ENCODE measurements at places on chromosomes 12 and 14. TPM values are rescaled to one million over a fixed set of nuclear protein-coding genes. Genes with fewer than 3 reads are reported as not detected.

GRCh38 chr12:52200781-52201450 lies 9.1 kb upstream of the KRT80 start:
- no peak for DNase-seq

- DNase-seq: no peak
Measured at GRCh38 chr14:34220921-34221320, 241.1 kb downstream of the SPTSSA start.

The C1QL4 gene
- not detected for polyA plus RNA-seq

- DNase-seq: no peak
Measured at GRCh38 chr12:53722450-53723041, 4.7 kb downstream of the CALCOCO1 start.

The TMPRSS12 gene
- polyA plus RNA-seq: not detected

GRCh38 chr12:56375598-56376434 lies 13.2 kb upstream of the APOF start:
- DNase-seq: no peak

GRCh38 chr14:103762541-103762940 lies 46.9 kb downstream of the ZFYVE21 start:
- no peak for DNase-seq

The PLEKHA5 gene
- 25.6 TPM for polyA plus RNA-seq

GRCh38 chr14:30829853-30830252 lies 44.5 kb upstream of the COCH start:
- DNase-seq: no peak

The MAP1LC3B2 gene
- polyA plus RNA-seq: 6.5 TPM

The CLECL1 gene
- 0.24 TPM for polyA plus RNA-seq

- no peak for DNase-seq
Measured at GRCh38 chr12:76804435-76804976, 40.6 kb downstream of the ZDHHC17 start.

The NUBPL gene
- 14.4 TPM for polyA plus RNA-seq

- DNase-seq: no peak
Measured at GRCh38 chr12:123743002-123743401, 19.1 kb upstream of the DNAH10 start.

The AKAP6 gene
- polyA plus RNA-seq: 3.3 TPM

GRCh38 chr12:102169922-102170621 lies 27.6 kb downstream of the PMCH start:
- DNase-seq: peak; percentile 21

The CLEC4D gene
- 0.19 TPM for polyA plus RNA-seq

DNA sequence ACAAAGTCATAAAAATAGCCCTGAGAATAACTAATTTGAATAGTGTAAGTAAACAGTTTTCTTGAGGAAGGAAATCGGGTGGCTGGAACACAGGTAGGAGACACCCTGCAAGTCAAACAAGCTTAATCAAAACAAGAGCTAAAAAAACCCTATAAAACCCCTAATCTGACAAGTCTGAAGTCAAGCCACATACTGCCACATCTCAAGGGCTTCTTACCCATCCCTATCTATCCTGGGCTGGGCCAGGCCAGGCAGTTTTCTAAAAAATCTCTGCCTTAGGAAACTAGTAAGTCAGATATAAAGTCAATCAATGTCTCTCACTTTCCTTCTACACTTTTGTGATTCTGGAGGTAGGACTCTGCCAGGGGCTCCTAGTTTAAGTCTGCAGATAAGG lies 15.3 kb downstream of the UBE2N start:
- DNase-seq: no peak

- DNase-seq: no peak
Measured at GRCh38 chr14:99407416-99407815, 73.2 kb downstream of the SETD3 start.

- DNase-seq: no peak
Measured at GRCh38 chr14:70032447-70032846, 153.2 kb downstream of the SMOC1 start.

DNA sequence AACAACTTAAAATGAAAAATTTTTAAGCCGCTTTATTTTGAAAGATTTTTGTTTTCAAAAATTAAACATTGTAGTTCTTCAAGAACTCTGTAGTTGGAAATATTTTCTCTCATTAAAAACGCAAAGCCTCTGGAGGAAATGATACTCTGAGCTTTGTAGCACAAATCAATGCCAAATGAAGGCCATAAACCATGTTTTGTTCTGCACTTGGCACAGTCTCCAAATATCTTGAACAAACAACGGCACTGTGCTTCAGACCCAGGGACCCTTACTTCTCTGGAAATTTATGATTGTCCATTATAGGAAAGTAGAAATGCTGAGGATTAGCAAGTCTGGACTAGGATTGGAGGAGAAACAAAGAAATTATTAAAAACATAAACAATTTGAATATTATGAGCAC lies 160.8 kb upstream of the BMP4 start:
- DNase-seq: no peak

DNA sequence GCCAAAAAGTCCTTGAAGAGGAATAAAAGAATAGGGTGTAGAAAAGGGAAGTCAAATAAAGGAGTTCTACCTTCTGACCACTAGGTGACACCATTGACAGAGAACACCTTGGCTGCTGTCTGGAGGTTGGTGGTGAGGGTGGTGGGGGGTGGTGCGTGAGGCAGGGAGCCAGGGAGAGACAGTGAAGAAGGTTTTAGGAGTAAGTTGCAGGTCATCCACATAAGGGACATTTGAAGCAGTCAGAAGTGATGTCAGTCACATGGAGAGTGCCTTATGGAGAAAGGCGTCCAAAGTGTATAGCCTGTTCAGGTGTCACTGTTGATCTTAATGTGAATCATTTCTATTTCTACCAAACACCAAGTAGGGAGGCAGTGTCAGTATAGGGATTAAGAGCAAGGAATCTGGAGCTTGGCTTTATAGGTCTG lies 279.3 kb upstream of the DDHD1 start:
- DNase-seq: no peak

The PRR4 gene
- polyA plus RNA-seq: 14.2 TPM

GRCh38 chr12:27276275-27276674 lies 32.2 kb downstream of the STK38L start:
- DNase-seq: no peak

- no peak for DNase-seq
Measured at GRCh38 chr12:84508851-84509260, 403.7 kb downstream of the SLC6A15 start.

DNA sequence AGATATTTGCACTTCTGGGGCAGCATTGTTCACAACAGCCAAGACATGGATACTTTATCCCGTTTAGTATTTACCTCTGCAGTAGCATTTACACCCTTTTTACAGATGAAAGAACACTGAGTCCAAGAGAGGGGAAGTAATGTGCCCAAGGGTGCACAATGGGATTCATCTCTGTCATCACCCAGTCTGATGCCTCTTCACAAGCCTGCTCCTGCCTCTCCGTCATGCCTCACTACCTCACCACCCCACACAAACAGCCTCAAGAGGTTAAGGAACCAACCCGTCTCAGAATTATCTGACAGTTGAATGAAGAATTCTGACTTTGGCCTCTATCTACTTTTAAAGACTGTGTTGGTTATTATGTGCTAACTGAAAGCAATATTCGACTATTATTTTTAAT lies 368.4 kb downstream of the ATP23 start:
- DNase-seq: no peak

The KRT73 gene
- polyA plus RNA-seq: 0.10 TPM

DNA sequence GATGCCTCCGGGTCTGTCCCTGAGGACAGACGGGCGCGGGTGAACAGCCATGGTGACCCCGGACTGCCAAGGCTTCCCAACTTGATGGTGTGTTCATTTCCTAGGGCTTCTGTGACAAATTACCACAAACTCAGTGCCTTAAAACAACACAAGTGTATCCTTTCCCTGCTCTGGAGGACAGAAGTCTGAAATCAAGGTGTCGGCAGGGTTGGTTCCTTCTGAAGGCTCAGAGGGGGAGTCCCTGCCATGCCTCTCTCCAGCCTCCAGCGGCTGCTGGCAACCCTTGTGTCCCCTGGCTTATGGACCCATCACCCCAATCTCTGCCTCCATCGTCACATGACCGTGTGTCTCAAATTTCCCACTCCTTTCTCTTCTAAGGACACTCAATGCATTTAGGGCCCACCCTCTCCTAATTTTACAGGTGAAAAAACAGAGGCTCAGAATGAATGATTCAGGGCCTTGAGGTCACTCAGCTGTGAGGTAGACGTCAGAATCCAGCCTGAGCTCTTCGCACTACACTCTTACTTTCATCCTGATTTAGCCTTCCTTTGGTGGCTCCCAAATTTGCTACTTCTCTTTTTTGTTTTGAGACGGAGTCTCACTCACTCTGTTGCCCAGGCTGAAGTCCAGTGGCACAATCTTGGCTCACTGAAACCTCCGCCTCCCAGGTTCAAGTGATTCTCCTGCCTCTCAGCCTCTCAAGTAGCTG lies 45.4 kb downstream of the VCPKMT start:
- DNase-seq: no peak

- no peak for DNase-seq
Measured at GRCh38 chr12:54051026-54051842, 2.4 kb upstream of the HOXC4 start.

The LRRC9 gene
- 1.4 TPM for polyA plus RNA-seq

GRCh38 chr14:80607430-80608190 lies 333.9 kb downstream of the CEP128 start:
- no peak for DNase-seq

GRCh38 chr14:95229749-95230148 lies 72.4 kb upstream of the DICER1 start:
- no peak for DNase-seq

DNA sequence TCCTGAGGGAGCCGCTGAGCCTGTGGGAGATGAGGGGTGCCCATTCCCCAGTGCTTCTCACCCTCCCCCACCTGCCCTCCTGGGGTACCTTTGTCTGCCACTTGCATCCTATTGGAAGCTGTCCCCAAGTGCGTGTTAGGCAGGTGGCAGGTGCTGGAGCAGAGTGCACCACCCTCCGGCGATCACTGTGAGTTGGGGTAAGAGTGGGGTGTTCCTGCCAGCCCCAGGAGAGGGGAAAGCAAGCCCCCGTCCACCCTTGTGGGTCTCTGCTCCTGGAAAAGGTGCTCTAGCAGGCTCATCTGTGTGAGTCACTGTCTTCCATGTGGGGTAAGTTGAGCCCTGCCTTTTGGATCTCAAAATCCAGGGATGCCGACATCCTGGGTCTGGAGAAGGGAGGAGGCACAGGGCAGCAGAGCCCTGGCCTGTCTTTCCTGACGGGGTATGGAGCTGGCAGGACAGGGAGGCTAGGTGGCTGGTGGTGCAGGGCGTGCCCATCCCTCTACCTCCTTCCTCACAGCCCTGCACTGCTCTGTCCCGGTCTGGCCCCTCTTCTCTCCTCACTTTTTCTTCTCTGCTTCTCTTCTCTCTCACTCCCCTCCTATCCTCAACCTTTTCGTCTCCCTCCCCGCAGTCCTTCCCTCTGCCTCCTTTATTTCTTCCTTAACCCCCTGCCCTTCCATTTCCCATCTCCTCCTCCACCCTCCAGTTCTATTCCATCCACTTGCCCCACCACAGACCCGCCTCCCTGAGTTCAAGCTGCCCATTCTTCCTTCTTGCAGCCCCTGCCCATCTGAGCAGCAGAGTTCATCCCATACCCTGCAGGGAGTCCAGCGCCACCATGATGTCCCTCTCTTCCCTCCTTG lies 20.1 kb upstream of the KRT7 start:
- DNase-seq: no peak

The ARHGEF40 gene
- polyA plus RNA-seq: 83.3 TPM

GRCh38 chr14:90381011-90381786 lies 15.6 kb upstream of the CALM1 start:
- DNase-seq: peak; percentile 40

- no peak for DNase-seq
Measured at GRCh38 chr14:27253966-27254365, 656.1 kb upstream of the NOVA1 start.

GRCh38 chr14:74237441-74237840 lies 1.8 kb upstream of the VSX2 start:
- DNase-seq: no peak

The RDH12 gene
- polyA plus RNA-seq: 0.38 TPM

- DNase-seq: no peak
Measured at GRCh38 chr12:129083121-129083840, 230.0 kb downstream of the GLT1D1 start.

GRCh38 chr12:2161473-2161872 lies 108.7 kb downstream of the CACNA1C start:
- no peak for DNase-seq

The LRRC10 gene
- not detected for polyA plus RNA-seq

- DNase-seq: no peak
Measured at GRCh38 chr12:31768046-31768445, 39.2 kb upstream of the AMN1 start.

The SLC17A8 gene
- polyA plus RNA-seq: 3.3 TPM

The HOXC10 gene
- polyA plus RNA-seq: 1.2 TPM

DNA sequence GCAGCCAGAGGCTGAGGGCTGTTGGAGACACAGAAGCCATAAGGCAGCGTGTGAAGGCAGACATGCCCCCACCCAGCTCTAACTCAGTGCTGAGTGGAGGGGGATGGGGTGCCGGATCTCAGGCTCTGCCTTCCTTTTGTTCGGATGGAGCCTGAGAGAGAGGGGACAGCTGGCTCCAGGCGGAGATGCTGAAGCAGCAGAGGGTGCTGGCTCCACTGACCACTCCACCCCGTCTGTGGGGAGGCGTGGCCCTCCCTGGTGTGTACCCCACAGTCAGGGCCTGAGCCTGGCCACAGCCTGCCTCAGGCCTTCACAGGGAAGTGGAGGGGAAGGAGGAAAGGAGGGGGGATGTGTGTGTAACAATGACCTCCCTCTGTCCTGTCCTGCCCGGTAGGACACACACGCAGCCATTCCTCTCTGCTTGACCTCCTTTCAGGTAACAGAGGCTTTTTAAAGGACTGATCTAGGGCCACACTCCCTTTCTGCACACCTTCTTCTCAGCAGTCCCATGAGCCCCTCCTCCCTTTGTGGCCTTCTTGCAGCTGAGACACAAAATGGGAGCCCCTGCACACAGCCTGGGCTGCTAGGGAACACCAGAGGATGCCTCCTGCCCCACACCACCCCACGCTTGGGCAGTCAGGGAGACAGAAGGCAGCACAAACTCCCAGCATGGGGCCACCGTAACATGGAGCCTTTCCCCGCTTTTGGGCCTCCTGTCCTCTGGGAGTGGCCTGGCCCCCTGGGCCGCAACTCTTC lies 9.6 kb upstream of the ENDOU start:
- DNase-seq: peak; percentile 48

- no peak for DNase-seq
Measured at GRCh38 chr12:27906127-27906500, 66.4 kb downstream of the PTHLH start.

All from right lung (tissue), 10 donors.